ENCODE measurements at places on chromosomes 4 and X.

DNA sequence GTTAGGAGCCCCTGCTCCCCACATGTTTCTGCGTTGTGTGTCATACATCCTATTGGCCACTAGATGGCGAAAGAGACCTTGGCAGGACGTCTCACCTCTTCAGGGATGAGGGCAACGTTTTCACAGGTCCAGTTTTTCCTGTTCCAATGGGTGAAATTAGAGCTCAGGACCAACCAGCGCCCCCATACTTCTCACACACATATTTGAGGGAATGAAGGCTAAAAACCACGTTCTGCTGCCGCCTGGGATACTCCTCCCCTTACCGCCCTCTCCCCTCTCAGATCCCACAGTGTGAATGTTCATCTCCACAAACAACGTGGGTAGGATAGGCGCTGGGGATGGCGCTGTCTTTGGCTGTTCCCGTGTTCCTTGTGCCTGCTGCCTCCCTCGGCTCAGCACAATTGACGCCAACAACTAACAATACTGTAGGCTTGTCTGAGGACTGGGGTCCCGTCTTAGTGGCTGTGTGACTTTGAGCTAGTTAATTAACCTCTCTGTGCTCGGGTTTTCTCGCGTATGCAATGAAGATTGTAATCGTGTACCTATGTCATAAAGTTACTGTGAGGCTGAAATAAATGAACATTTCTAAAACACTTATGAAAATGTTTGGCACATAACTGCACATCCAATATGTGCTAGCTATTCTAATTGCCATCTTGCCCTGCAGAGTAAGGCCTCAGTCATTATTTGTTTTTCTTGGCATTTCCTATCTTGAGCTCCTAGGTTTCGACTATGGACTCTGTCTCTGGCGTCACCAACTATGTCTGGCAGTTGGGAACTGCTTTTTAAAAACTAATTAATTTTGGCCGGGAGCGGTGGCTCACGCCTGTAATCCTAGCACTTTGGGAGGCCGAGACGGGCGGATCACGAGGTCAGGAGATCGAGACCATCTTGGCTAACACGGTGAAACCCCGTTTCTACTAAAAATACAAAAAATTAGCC, 181.3 kb upstream of the STK26 start:
- peak; percentile 45 for DNase-seq

GRCh38 chr4:35771571-35771970, 472.7 kb downstream of the ARAP2 start:
- no peak for DNase-seq

- no peak for DNase-seq
Observed at GRCh38 chr4:158055668-158056067, 117.2 kb downstream of the GASK1B start.

DNA sequence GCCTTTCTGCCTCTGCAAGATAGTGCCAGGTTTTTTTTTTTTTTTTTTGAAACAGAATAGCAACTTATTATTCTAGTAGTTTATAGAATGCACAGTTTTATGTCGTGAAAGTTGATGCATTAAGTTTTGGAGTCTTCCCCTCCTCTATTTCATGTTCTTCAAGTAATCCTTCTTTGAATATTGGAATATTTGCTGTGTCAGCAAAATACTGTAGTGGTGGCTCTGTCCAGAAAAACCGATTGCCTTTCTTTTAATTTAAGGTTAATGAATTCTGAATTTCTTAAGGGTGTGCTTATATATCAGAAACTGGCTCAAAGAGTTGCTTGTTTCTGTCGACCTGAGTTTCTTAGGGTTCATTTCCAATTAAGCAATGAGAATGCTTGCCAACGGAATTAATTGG, 34.8 kb upstream of the TMSB15B start:
- DNase-seq = no peak

- no peak for DNase-seq
Observed at GRCh38 chrX:54561622-54562021, 31.6 kb downstream of the GNL3L start.

DNA sequence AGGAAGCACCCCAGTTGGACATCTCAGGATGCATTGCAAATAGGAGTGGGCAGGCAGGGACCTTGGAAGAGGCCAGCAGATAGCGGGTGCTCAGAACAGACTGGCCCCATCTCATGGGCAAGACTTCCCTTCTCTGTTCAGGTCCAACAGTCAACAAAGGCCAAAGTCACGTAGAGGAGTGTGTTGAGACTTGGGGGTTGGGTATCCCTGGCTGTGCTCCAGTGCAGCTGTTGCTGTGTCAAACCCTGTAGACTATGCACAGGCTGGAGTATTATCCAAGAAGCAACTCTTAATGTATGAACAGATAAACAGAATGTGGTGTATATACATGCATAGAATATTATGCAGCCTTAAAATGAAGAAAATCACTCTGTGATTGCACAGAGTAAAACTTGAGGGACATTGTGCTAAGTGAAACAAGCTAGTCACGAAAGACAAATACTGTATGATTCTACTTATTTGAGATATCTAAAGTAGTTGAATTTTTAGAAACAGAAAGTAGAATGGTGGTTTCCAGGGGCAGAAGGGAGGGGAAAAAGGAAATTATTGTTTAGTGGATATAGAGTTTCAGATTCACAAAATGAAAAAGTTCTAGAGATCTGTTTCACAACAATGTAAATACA, 192.1 kb upstream of the LCORL start:
- no peak for DNase-seq

- no peak for DNase-seq
Observed at GRCh38 chr4:170030121-170030520, 3.9 kb upstream of the MFAP3L start.

DNA sequence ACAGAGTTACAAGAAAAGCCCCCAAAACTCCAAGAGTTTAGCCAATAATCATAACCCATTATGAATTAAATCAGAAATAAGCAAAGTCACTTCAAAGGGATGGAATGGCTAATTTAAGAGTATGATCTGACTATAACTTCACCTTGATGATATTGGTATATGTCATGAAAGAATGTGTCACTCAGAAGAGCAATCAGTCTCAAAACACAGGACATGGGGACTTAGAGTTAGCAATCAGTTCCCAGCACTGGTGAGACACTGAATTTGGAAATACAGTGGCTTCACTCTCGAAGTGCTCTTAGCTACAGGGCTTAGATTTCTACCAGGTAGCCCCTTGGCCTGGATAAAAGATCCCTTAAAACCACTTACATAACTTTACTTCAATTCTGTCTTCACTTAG, 65.7 kb upstream of the EXOC1L start:
- DNase-seq = no peak

DNA sequence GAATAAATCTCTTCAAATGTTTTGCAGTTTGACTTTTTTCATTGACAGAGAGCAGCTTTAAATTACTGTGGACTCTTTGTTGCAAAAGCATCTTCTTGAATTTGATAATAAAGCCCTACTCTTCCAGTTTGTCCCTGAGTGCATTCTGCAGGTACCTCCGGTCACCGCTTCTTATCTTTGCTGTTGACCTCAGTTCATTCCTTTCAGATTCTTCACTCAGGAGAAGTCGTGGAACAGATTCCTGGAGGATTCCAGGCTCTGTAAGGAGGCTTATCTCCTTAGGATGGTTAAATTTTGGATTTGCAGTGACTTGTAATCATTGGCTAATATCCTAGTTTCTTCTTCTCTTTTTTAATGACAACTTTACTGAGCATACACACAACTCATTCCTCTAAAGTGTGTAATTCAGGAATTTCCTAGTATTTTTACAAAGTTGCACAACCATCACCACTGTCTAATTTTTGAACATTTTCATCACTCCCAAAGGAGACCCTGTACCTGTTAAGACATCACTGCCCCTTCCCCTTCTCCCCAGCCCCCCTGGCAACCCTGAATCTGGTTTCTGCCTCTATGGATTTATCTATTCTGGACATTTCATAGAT, 22.0 kb downstream of the TBL1X start:
- DNase-seq = no peak

GRCh38 chrX:11908371-11908770, 150.3 kb downstream of the MSL3 start:
- no peak for DNase-seq

DNA sequence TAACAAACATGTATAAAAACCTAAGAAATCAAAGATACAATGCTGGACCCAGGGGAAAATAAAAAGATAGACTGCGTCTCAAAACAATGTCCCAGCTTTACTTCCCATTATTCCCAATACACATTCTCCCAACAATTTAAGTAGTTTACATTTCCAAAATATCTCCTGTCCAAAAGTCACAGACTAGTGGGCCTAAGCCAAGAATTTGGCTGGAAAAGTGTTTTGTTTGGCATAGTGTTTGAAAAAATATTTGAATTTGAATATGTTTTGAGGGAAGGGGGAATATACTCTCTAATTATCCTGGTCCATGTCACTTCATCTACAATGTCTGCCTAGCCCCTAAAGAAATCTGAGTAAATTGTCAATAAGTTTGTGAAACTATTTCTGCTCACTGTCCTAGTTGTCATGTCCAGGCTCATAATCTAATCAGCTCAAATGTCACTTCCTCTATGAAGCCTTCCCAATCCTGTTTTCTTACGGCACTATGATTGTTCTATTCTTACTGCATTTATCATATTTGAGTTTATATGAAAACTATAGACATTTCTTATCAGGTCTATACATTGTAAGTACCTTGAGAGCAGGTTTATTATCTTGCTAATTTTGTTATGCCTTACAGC, 74.4 kb downstream of the SEC24D start:
- no peak for DNase-seq

GRCh38 chr4:26069218-26069617, 155.2 kb downstream of the SMIM20 start:
- no peak for DNase-seq

- no peak for DNase-seq
Observed at GRCh38 chr4:37483610-37484009, 202.6 kb downstream of the RELL1 start.

DNA sequence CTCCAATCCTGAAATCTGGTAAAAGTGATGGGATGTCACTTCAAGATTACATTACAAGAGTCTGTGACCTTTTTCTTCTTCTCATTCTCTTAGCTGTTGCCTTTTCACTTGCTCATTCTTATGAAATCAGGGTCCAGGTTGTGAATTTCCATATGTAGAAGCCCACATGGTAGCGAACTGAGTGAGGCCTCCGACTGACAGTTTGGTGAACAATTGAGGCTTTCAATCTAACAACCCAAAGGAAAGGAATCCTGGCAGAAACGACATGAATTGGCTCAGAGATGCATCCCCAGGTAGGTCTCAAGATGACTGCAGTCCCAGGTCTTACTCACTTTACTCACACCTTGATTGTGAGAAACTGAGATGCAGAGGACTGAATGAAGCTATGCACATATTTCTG, 203.4 kb upstream of the FAT4 start:
- no peak for DNase-seq

DNA sequence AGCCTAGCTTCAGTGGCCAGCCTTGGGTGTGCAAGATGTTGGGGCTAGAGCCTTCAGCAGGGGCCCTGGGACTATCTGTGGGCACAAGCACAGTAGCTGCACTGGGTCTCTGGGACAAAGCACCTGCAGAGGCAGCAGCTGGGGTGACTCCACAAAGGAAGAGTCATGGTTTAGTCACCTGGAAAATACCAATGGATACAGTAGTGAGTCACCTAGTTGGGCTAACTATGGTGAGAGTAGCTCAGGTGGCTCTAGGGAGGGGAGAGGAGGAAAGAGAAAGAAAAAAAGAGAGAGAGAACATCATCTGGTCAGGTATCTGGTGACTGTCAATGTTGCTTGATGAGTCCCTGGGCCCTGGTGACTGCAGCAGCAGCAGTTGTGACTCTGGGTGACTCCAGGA, 72.9 kb upstream of the SPIN4 start:
- no peak for DNase-seq

DNA sequence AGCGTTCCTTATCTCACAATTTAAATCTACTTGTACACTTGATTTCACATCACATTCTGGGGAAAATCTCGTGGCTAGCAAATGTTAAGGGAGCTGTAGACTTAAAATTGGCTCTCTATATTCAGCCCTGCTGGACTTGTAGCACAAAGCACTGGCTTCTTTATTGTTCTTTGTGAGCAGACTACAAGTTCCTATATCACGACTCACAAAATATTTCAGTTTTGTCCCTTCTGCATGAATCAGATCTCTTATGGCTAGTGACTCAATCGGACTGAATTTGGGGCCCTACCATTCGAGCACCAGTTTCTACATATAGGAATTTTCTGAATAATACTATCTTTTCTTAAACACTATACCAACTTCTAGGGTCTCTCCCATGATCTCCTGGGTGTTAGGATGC, 390.1 kb downstream of the ADAM29 start:
- no peak for DNase-seq

DNA sequence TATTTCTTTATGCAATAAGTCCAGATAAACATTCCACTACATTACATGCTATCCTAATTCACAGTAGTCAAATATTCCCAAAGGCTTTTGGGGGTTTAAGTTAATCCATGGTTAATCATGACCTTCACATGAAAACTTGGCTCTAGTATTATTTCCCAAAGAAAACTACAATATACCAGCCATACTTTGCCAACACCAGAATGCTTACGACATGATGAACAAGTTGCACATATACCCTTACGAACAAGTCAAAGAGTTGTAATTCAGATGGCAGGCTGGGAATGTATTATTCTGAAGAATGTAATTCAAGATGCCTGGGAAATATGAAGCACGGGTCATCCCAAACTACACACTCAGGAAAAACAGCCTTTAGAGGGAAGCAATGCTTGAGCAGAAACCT, 499.6 kb downstream of the PPARGC1A start:
- DNase-seq = no peak

GRCh38 chr4:98423009-98423408, 161.8 kb downstream of the RAP1GDS1 start:
- DNase-seq = no peak

DNA sequence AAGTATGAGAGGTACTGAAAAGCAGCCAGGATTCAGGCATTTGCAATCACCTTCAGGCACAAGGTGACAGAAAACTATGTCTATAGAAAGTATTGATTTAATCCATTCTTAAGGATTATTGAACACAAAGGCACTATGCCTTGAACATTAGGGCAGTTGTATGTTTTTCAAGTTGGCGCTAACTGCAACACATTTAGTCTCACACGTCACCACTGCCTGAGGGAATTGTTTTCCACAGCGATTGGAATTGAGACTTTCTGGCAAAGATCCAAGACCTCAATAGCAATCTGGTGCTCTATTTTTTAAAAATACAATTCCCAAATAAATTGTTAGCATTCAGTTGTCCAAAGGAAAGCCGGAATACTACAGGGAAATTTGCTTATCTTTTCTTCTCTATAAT, 52.7 kb upstream of the FTHL17 start:
- DNase-seq = no peak

DNA sequence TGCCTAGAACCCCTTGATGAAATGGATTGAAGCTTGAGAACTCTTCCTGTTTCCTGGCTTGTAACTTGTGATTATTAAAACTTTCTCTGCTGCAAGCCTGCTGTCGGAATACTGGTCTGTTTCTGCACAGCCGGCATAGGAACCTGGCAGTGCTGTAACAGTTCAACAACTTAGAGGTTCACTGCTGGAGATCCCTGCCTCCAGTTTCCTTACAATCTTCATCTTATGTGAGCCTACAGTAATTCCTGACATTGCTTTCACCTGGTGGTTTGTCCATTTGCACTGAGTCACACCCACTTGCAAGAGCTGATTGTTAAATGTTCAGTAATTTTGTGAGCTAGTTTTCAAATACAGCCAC, 1.3 kb upstream of the SEPSECS start:
- no peak for DNase-seq

GRCh38 chrX:108292053-108292452, 146.2 kb downstream of the COL4A6 start:
- DNase-seq = no peak

GRCh38 chr4:84531689-84532088, 32.6 kb upstream of the NKX6-1 start:
- DNase-seq = no peak

GRCh38 chr4:48603366-48604003, 113.4 kb downstream of the ZAR1 start:
- DNase-seq = no peak

- DNase-seq = no peak
Observed at GRCh38 chrX:149131774-149132173, 373.3 kb downstream of the IDS start.

Data from right forelimb (tissue), 1 donor.